NCI-H226 (cell line): ENCODE measurements at places on chromosomes 1 and 21.

GRCh38 chr21:34544032-34544496, 32.1 kb upstream of the KCNE1 start:
- peak; percentile 65 for DNase-seq

DNA sequence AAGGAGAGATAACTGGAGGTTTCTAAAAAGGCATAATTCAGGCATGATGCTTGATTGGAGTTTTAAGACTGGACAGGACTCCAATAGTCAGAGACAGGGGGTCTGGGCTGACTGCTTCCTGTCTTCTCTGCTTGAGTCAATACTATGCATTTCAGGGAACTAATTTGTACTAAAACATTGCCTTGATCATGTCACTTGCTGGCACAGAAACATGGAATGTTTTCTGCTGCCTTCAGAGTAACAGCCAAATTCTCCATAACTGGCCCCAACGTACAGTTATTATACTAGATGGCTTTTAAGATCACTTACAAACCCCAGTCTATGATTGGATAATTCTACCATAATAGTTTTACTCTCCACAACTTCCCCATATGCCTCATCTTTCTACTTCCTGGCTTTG, 247.0 kb downstream of the DNM3 start:
- DNase-seq, result no peak

- DNase-seq, result no peak
Observed at GRCh38 chr1:206794294-206794908, 22.1 kb upstream of the IL10 start.

GRCh38 chr1:205916541-205916940, 26.7 kb downstream of the SLC26A9 start:
- no peak for DNase-seq

DNA sequence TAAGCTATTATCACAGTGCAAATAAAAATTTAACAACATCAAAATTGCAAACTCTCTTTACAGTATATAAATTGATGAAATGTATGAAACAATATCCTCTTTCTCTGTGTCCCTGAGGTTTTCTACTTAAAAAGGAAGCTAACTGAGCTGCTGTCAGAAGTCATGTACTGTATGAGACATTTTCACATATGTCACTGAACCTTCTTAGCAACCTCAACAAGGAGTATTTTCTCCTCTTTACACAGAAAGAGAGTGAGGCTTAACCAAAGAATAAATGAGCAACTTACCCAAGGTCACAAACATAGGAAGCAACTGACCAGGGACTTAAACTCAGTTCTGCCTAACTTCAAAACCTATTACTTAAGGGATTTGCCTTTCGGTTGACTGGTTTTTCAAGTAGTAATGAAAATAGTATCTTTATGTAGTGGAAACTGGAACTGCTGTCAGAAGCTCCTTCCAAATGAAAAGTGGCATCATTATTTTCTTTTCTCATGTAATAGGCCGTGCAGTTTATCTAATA, 288.9 kb downstream of the LRRIQ3 start:
- no peak for DNase-seq

- no peak for DNase-seq
Observed at GRCh38 chr21:37272897-37273296, 5.8 kb upstream of the VPS26C start.

- DNase-seq, result no peak
Observed at GRCh38 chr1:113859478-113860175, 11.9 kb downstream of the PTPN22 start.

DNA sequence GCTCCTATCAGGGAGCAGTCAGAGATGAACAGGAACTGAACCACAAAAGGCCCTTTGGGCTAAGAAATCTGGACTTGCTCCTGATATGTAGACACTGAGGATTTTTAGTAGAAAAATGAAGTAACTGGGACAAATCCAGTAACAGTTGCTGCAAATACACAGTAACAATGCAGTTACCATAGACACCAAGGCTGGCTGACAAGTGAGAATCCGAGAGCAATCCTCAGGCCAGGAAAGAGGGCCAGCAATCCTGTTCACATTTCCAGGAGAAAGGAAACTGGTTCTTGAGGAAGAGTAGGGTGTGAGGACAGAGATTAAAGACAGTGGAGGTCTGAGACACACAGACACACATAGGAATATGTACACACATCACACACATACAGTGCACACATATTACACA, 9.3 kb upstream of the LORICRIN start:
- no peak for DNase-seq

DNA sequence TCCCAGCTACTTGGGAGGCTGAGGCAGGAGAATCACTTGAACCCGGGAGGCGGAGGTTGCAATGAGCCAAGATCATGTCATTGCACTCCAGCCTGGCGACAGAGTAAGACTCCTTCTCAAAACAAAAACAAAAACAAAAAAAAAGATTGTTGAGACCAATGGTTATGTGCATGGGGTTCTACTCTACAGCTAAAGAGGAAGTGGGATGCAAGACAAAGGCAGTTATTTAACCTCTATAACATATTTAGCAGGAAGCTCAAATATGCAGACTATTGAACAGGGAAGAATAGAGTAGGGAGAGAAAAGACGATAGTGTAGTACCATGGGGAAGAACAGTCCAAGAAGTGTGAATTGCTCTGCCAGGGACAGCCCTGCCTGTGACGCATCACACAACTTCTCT, 227.7 kb downstream of the SMYD3 start:
- no peak for DNase-seq

- DNase-seq, result no peak
Observed at GRCh38 chr1:107544285-107544684, 403.4 kb downstream of the NTNG1 start.

DNA sequence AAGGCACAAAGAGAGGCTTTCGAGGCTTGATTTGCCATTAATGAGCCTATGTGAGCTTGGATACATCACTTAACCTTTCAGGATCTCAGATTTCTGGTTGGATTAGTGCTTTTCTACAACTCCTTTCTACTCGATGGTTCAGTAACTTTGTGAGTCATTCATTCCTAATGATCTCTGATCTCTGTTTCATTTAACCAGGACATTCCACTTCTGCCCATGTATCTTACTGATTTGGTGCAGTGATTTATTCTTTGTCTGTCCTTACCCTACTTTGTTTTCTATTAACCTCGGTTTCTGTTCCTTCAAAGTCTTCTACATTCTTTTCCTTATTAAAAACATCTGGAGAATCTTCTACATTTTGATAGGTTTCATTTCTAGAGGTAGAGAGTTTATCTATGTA, 94.6 kb upstream of the ZBTB18 start:
- no peak for DNase-seq

DNA sequence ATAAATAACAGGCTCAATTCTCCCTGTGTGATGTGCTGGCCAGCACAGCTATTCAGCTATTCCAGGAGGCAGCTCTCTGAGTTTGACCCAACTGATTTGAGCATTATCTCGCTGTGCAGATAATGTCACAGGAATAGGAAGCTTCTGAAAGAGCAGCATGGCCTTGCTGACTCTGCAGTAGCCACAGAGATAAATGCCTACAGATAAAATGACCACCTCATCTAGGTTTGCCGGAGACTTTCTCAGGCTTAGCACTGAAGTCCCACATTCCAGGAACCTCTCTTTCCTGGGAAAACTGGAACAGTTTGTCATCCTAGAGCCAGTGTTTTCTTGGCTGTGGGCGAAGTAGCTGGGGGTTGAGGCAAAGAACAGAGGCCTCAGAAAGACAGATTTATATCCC, 98.9 kb downstream of the MRPL39 start:
- DNase-seq, result peak; percentile 2

DNA sequence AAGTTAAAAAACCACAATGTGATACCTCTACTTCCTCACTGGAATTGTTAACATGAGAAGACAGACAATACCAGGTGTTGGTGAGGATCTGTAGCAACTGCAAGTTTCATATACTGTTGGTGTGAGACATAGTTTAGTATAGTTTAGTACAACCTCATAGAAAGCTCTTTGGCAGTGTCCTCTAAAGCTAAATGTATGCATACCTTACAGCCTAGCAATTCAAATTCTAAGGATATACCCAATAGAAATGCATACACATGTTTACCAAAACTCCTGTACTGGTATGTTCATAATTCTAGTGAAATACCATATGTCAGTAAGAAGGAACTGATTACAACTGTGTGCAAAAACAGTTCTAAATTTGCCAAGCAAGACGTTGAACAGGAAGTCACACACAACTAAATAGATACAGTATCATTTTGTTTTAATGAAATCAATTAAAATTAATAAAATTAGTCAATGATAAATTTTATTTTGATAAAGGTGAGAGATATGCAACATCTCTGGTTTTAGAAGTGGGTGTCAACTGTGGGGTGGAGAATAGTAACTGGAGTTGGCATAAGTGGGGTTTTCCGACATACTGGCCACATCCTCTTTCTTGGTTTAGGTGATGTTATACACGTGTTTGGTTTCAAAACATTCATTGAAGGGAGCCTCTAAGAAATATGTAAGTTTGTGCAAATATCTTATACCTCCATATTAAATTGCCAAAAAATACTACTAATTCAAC, 450.7 kb downstream of the PTPRC start:
- no peak for DNase-seq

DNA sequence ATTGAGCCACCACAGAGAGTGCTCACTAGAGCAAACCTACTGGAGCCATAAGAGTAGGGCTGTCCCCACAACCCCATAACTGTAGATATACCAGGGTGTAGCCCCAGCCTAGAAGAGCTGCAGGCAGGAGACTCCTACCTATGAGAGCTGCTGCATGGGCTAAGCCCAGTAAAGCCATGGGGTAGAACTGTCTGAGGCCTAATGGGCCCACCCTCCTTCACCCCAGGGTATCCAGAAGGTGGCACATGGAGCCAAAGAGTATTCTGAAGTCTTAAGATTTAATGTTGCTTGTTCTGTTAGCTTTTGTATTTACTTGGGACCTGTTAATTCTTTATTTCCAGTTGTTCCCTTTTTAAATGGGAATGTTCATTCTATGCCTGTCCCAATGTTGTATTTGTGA, 1193.7 kb upstream of the ADGRL2 start:
- no peak for DNase-seq

- DNase-seq, result no peak
Observed at GRCh38 chr1:184215274-184215925, 163.9 kb downstream of the TSEN15 start.

DNA sequence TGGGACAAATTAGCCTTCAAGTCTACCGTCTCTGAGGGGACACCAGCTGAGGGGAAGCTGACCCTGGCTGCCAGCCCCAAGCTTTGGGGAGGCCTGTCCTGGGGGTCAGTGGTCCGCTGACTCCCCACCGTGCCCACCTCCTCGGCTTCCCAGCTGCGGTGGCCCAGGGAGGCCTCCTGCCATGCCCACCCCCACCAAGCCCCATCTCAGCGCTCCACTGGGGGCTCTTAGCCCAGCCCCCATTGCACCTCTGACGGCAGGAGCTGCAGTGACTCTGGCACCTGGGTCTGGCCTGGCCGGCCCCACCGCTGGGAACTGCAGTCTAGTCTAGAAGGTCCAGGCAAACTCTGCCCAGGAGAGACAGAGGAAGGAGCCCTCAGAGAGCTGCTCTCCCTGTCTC, 30.2 kb upstream of the SIM2 start:
- no peak for DNase-seq

DNA sequence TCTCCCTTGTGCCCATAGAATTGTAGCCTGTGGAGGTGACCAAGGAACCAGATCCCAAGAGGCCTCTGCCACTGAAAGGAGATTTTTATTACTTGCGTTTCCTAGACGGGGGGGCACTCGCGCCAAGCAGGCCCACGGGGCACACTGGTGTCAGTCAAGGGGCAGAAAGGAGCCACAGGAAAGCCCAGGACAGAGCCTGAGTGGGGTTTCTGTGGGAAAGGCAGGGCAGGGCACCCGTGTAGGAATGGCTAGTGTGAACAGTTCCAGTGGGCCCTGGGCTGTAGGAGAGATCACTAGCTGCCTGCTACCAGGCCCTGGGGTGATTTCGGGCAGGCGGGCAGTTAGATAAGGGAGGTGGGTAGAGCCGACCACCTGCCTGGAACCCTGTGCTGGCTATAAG, 70.8 kb downstream of the ADARB1 start:
- no peak for DNase-seq

GRCh38 chr1:211879475-211879874, 48.9 kb upstream of the LPGAT1 start:
- DNase-seq, result no peak

- DNase-seq, result no peak
Observed at GRCh38 chr1:238962941-238963340, 423.4 kb upstream of the CHRM3 start.

GRCh38 chr1:218281285-218281684, 3.8 kb upstream of the RRP15 start:
- DNase-seq, result no peak

DNA sequence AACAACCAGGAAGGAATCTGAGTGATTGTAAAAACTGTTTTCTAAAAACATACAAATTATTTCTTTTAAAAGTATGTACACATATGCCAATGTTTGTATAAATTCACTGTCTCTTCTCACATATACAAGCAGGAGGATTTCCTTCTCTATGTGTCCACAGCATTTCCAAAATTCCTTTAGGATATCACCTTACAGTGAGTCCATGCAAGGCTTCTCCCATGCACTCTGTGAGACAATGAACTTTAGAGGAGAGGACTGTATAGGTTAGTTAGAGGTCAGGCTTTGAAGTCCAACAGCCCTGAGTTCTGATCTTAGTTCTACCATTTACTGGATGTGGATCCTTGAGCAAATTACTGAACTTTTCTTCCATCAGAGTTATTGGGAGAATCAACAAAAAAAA, 34.1 kb upstream of the USH2A start:
- DNase-seq, result no peak
